ENCODE measurements at places on chromosomes 6 and 20.
A peak's percentile ranks its signal among the peaks of the same experiment; 100 is the strongest.

DNA sequence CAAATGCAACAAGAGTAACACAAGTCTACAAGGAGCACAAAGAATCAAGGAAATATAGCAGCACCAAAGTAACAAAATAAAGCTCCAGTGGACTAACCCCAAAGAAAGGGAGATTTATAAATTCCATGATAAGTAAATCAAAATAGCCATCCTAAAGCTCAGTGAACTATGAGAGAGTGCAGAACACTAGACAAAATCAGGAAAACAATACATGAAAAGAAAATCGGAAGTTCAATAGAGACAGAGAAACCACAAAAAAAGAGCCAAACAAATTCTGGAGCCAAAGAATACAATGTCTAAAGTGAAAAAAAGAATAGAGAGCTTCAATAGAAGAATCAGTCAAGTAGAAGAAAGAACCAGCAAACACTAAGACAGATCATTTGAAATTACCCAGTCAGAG lies 247.3 kb upstream of the TENT5A start:
- no peak for DNase-seq

GRCh38 chr20:38253571-38253970 lies 7.0 kb downstream of the KIAA1755 start:
- DNase-seq, result no peak

DNA sequence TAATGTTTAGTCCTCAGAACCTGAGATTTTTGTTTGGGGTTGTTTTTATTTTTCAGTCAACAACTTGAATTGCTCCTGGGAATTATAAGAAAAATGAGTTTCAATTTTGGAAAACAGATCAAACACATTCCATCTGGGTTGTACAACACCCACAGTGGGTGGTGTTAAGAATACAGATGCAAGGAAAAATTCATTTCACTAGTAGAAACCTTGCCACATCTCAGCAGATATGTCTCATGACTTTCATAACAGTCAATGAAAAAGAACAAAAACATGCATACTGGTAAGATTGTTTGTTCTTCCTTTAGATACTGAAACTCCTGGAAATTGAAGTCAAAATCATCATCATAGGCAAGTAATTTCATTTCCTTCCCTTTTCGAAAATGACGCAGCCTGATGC lies 78.9 kb downstream of the MOXD1 start:
- DNase-seq, result no peak

DNA sequence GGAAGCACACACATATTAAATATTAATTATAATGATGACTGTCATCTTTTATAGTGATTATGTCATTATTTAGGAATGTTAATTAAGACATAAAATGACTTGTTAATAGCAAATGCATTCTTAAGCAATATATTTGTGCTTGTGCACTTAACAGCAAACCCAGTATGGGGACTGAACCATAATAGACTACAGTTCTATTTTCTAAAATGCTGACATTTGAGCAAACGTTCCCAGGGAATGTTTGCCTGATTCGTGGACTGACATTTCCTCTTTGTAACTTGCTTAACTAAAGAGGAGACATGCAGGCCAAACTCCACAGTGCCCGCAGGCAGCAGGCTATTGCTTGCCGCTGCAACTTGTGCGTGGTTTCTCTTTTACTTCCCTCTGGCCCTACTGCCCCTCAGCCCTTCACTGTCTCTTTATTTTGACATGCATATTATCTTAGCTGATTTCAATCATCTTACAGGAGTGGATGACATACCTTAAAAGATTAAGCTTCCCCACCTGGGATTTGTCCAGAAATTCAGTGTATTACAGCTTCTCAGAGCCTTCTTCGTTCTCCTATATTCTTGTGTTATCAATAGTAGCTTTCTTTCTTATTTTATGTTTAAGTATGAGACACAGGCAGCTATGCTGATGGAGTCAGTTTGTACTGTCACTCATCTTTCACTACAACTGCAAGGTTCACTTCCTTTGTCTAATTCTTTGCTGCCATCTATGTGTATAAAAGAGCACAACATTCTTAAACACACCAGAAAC lies 141.5 kb downstream of the GMDS start:
- DNase-seq, result no peak

DNA sequence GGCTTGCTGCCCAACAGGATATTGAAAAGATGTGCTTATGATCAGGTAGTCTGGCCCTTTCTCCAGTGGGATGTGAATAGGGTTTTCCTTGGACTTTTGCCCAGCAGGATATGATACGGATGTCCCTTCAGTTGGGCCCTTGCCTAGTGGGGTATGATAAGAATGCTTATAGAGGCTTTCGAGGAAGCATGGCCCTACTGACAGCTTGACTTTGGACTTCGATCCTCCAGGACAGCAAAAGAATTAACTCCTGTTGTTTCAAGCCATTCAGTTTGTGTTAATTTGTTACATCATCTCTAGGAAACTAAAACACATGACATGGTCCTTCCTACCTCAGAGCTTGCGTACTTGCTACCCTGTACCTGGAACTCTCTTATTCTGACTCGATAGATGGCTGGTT lies 9.7 kb upstream of the ZNF334 start:
- DNase-seq, result no peak

DNA sequence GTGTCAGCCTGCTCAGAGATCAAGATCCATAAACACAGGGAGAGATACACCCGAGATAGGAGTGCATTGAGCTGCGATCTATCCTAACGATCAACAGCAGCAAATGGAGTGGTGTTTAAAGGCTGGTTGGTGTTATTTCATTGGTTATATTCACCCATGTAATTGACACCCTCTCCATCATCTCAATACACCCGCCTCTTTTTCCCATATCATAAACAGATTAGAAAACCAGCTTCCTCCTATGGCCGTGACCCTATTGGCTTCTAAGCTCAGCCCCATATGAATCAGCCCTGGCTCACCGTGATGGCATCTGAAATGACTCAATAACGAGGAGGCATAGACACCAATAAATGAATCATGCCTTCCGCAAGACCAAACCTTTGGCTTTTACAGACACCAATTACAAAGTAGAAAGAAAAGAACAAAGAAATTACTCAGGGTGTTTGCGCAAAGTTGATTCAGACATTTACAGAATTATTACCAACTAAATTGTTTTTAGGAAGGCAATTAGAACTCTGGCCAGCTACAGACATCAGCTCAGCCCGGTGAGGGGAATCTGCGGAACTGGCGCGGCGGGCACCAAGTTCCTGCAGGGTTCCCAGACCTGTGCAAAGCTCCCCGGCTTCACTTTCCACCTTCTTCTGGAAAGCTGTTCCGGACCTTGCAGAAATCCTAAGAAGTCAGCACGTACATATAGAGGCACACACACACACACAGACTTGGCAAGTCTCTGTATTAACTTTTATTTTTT lies 11.5 kb downstream of the PMEPA1 start:
- DNase-seq, result peak; percentile 98

GRCh38 chr6:53195048-53195447 lies 46.4 kb upstream of the GCM1 start:
- no peak for DNase-seq

DNA sequence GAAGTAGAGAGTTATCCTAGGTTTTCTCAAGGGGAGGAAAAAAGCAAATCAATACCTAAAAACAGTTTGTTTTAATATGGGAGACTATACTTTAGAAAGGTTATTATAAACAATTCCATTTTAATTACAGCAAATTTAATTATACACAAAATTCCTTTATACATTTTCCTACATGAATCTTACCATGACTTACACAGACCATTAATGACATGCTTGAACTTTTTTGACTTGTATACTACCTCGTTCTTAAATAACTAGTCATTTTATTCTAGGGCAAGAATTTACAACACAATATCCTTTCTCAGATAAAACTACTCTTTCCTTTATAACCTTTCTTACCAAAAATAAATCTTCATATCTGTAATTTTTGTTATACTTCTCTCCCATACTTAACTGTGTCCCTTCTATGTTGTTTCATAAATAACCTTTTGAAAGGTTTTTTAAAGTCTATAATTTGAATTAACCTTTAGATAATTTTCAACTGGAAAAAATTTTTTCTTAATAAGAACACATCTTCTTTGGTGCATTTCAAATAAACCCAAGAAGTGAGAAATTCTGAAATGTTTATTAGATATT lies 729.4 kb downstream of the TENT5A start:
- no peak for DNase-seq

DNA sequence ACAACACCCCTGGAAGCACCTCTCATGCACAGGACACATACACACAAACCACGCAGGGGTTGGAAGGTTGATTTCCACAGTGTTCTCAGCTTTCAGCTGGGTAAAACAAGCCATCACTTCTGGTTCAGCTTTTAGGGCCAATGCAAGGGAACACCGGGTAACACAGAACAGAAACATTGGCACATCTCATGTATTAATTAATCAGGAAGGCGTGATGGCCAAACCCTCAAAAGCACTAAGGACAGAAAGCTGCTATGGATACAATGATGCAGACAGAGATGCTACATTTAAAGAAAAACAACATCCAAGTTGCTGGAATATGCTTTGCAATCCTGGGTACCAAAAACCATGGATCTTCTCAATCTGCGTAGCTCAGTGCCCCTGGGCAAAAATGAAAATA lies 104.3 kb upstream of the BEND6 start:
- DNase-seq, result no peak

GRCh38 chr6:155434096-155434495 lies 21.5 kb downstream of the NOX3 start:
- no peak for DNase-seq

DNA sequence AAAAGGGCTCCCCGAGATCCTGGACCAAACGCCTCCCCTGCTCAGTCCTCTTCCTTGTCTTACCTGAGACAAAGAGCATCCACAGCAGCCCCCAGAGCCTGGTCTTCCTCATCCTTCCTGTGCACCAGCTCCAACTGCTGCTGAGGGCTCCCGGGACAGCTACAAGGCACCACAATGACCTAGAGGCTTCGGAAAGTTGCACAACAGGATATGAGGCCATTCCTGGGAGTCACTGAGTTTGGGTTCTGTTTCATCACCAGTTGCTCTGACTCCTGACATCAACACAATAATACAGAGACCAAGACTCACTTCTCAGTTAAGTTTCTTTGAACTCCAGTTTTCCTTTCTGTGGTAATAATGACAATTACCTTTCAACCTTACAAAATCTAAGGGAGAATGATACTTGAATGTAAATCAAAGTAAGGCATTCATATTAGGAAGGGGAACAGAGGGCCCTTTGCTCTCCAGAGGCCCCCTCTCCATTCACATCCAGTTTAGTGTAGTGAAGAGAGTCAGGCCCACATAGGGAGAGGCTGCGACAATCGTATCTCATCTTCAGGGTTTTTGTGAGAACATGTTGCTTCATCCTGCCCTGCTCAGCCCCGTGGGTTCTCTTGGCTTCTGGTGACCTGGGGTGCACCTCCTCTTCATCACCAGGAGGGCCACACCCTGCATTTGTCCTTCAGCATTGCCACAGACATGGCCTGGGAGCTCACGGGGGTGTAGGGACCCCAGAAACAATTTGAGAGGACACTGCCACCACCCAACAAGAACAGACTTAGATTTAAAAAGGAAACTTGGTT lies at the start of gene TREM1:
Gene TREM1, minus strand, starts transcription at position 139 of the 803 bp plus-strand sequence. Its CDS starts 27 bp downstream, at position 112.
- no peak for DNase-seq

DNA sequence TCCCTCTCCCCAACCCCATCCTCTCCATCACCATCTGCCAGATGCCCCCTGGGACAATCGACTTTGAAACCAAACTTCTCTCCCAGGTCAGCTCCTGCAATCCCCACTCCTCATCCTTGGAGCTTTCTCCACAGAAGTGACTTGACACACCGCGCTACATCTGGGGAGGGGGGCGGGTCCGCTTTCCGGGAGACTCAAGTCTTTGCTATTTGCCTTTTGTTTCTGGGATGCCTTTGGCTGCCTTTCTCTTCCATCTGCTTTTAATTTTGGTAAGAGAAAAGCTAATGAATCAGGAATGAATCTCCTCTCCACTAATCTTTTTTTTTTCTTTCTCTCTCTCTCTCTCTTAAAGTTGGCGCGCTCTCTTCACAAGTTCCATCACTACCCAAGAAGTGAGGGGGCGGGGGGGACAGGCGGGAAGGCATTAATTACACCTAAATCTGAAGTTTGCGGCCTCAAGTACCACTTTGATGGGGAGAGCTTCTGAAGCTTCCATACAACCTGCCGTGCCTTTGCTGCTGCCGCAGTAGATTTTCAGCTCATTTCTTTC lies 664 bp upstream of the TPBG start:
- DNase-seq, result no peak

GRCh38 chr20:63745424-63745805 lies 5.8 kb downstream of the SLC2A4RG start:
- no peak for DNase-seq

GRCh38 chr6:118660218-118660569 lies 8.8 kb upstream of the CEP85L start:
- no peak for DNase-seq

DNA sequence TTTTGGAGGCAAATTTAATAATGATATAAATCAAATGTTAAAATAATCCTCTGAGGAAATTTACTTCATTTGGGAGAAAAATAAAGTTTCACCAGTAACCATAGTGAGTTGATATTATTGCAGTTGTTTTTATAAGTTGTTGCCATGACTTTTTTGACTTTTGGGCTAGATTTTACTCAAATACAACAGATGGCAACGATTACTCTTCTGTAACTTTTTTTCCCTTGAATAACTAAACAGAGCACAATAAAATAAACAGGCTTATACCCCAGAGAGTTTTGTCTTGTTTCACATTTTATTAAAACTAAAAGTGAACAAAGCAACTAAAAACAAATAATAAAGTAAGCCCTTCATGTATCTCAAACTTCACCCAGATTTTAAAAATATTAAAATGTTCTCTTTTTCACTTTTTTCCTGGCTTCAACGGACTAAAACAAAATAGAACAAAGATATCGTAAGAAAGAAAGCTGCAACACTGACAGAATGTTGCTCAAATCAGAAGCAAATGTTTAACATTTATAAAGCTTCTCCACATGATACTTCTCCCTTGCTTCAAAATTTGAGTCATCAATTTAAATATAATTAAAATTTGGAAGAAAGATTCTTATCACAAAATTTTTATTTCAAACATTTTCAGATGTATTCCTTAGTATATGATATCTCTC lies 42.5 kb upstream of the BMP5 start:
- DNase-seq, result no peak

- DNase-seq, result no peak
Observed at GRCh38 chr6:157559201-157559756, 178.3 kb downstream of the ZDHHC14 start.

DNA sequence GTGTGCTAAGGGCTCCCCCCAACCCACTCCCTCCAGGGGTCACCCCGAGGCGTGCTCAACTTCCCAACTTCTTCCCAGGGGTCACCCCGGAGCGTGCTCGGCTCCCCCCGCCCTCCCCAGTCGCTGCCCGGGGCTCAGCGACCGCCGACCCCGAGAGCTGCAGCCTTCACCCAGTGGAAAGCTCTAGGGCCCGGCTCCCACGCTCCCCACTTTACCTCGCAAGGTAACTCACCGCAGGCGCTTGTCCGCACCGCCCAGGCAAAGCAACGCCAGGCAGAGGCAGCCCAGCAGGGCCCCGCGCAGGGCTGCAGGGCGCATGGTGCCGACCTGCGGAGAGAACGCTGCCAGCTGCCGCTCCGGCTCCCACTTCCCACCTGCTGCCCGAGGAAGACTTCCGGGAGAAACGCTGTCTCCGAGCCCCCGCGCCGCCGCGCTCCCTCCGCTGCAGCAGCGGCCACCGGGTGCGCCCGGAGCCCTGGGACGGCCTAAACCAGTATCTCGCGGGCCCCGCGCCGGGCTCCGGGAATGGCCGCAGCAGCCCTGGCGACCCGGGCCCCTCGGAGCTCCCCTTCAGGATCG lies 396 bp downstream of the RNASET2 start:
- DNase-seq, result no peak

GRCh38 chr6:99605074-99605734 lies 1.4 kb upstream of the PRDM13 start:
- DNase-seq, result no peak
